ENCODE measurements at places on chromosomes 12 and 14.
A peak's percentile ranks its signal among the peaks of the same experiment; 100 is the strongest.

GRCh38 chr12:129901254-129901653 lies 2.6 kb downstream of the TMEM132D start:
- DNase-seq: no peak

GRCh38 chr12:20599757-20600156 lies 95.4 kb upstream of the SLCO1C1 start:
- no peak for DNase-seq

GRCh38 chr12:49189731-49190716 lies 1.1 kb upstream of the TUBA1A start:
- DNase-seq: peak; percentile 89

DNA sequence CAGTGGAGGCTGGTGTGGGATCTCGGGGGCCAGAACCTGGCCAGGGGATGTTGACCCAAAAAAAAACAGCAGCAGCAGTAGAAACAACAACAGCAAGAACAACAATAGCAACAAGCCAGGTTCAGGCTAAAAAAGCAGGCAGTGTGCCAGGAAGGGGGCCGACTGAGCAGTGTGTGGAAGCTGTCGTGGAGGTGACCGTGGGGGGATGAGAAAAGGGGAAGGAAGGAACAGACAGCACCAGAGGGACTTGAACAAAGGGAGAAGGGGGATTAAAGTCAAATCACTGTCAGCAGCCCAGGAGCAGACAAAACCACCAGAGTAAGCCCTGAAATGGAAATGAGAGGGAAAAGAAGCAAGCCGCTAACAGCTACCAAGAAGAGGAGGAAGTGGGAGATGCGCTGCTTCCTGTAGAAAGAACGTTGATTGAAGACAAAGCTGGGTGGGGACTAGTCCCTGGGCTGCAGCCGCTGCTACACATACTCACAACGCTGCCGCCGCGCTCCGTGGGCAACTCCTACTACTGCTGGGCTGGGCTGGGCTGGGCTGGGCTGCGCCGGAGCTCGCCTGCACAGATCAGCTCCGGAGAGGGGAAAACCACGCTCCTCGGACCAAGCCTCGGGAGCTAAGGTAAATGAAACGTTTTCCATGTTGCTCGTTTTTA lies at the start of gene GNG2:
Gene GNG2, plus strand, starts transcription at position 449 of the 661 bp plus-strand sequence. CDS start 90,067 bp downstream, outside the sequence.
- DNase-seq: peak; percentile 92

GRCh38 chr12:74983917-74984316 lies 225.7 kb downstream of the KCNC2 start:
- DNase-seq: no peak

DNA sequence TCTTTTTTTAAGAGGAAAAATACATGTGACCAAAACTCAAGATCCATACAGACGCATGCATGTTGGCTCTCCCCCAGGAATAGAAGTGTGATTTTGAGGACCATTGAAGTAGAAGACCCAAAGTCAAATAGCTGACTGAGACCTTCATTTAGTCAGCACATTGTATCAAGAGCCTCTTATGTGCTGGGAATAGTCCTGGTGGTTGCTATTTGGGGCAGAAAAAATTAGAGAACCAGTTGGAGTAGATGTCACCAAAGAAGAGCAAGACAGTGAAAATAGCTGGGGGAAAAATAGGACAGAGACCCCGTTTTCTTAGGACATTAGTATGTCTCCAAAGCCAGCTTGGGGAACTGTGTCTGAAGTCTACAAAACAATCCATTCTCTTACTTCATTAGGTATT lies 93.6 kb downstream of the PELI2 start:
- DNase-seq: peak; percentile 98

DNA sequence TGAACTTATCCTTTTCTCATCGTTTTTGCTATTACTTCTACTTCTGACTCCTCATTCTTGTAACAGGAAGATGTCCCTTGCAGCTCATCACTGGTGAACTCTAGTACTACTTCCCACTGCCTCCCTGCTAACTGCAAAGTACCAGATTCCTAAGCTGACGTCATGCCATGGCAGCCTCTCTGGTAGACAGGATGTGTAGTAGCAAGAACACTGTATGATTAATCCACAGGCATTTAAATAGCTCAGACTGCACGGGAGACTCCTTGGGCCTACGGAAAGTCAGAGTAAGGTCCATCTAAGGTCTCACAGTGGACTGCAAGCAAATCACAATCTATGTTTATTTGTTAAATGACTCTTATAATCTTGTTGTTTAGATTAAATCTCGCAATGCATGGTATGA lies 43.5 kb downstream of the DNAI7 start:
- no peak for DNase-seq

DNA sequence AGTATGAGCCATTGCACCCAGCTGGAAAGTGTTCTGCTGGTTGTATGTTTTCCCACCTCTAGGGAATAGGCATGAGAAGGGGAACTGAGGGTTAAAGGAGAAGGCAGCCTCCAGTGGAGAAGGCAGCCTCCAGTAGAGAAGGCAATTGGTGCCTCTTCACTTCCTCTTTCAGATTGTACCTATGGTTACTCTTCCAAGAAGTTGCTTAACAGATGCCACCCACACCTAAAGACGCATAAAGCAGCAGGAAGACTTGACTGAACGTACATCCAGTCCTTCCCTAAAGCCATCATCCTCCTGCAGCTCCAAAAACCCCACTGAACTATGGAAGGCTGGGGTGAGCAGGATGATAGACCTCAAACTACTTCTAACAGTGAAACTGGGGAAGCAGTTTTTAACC lies 13.1 kb downstream of the DPF3 start:
- DNase-seq: no peak

DNA sequence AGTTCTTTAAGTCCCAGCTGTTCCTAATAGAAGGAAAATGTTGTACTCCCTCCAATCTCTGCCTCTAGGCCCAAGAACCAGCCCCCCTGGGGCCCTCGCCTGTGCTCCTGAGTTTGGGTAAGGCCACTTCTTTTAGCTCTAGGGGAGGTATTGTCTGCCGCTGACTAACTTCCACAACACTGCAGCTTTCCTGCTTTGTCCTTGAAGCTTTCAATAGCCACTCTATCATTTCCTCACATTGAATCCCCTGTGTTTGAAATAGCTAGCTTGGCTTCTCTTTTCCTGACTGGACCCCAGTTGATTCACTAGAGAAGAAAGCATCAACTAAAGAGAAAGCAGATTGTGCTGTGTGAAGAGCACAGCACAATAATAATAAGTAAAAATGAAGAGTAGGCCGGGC lies 28.8 kb downstream of the KRT80 start:
- DNase-seq: no peak

DNA sequence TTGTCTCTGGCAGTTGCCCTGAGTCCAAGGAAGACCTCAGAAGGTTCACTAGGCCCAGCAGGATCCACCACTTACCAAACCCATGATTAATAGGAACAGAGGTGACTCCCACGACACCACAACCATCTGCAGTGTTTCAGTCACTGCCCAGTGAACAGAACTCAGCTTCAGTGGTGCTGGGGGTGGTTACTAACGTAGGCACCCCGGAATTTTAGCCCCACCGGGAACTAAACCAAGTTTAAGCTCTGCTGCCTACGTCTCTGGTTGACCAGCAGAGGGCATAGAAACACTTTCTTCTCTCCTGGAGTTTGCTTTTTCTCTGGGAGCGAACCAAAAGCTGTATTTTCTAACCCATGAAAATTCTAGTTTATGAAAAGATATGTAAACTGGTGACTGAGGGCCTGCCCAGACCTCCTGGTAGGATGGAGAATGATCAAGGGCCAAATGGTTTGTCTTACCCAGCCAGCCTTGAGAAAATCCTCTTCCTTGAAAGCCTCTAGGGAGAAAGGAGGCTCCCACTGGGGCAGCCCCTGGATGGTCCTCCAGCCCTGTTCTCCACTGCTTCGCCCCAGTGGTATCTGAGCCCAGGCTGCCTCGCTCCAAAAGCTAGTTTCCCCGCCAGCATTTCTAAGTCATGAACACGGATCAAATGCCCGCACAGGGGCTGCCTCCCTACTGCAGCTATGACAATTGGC lies 379.8 kb downstream of the DPF3 start:
- DNase-seq: peak; percentile 33
